ENCODE measurements at places on chromosomes 12 and 14.
A peak's percentile ranks its signal among the peaks of the same experiment; 100 is the strongest.

DNA sequence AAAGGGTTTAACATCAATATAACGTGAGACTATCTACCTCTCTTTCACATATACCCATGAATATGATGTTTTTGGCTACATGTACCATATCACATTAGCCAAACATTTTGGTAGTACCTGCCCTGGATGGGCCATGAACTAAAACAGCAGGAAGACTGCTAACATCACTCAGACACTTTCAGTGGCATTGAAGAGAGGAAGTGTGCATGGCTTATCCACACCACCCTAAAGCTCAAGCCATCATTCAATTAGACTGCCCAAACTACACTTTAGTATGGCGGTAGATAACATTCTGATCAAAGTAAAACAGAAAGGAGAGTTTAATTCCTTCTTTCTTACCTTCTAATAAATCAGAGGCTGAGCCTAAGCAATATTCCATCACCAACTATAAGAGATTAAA lies 103.0 kb downstream of the PEBP1 start:
- peak; percentile 77 for ATAC-seq

DNA sequence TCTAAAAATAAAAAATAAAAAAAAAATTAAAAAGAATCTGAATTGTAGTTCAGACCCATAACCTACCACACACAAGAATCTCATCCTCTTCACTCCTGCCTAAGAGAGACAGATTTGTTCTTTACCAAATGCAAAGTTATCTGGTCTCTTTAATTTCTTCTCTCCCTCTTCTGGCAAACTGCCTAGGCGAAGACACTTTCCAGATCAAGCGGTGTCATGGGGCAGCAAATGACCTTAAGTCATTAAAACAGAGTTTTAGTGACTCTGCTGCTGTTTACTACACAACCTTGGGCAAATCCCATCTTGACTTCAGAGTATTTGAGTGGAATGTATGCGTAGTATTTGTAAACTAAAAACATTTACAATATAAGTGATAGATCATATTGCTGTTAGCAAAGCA lies 60.9 kb upstream of the NID2 start:
- ATAC-seq, result no peak

DNA sequence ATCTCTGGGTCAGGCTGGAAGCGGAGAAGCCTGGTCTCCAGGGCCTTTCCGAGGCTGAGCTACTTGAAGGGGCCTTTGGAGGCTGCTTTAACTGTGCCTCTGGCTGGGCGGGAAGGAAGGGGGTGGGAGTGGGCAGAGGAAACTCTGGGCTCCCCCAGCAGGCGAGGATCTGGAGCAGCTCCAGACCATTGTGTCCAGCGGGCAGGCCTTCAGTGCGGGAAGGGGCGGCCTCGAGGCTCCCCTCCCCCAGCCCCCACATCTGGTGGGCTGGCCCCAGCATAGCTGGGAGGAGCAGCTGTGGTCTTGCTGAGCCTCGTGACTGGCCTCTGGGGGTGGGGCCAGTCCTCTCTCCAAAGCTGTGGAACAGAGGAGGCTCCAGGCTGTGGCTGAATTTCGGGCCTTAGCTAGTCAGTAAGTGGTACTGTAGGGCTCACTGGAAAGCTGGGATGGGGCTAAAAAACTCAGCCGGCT lies 3.4 kb downstream of the TAMALIN start:
- no peak for ATAC-seq

DNA sequence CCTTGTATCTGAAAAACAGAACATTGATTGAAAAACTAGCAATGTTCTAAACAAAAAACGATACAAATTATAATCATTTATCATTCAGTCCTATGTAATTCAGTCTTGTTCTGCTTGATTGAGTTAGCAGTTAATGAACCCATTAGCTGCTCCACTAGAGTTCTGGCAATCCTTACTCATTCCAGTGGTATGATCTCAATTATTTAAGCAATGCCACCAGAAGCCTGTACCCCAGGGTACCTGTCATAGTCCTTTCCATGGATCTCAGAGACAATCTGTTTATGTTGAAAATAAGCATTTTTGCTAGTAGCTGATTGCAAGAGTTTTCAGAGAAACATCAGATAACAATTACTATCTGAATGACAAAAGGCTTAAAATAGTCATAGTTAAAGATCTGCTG lies 115.9 kb downstream of the UNC79 start:
- ATAC-seq, result no peak

GRCh38 chr12:101885912-101886561 lies 8.7 kb downstream of the DRAM1 start:
- no peak for ATAC-seq

- ATAC-seq, result no peak
Measured at GRCh38 chr12:94239332-94239993, 91.1 kb downstream of the PLXNC1 start.

- ATAC-seq, result no peak
Measured at GRCh38 chr12:111201036-111201435, 167.9 kb downstream of the PHETA1 start.
